Glomerular endothelial cell (primary cell): ENCODE measurements at places on chromosomes 4 and X.

DNA sequence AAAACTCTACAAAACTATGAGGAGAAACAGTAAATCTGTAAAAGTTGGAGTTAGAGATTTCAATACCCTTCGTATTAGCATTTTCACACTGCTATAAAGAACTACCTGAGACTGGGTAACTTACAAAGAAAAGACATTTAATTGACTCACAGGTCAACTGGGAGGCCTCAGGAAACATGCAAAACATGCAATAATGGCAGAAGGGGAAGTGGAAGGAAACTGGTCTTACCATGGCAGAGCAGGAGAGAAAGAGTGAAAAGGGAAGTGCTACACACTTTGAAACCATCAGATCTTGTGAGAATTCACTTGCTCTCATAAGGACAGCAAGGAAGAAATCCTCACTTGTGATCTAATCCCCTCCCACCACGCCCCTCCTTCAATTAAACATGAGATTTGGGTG is 949.9 kb downstream of the TECRL start:
- no peak for DNase-seq

DNA sequence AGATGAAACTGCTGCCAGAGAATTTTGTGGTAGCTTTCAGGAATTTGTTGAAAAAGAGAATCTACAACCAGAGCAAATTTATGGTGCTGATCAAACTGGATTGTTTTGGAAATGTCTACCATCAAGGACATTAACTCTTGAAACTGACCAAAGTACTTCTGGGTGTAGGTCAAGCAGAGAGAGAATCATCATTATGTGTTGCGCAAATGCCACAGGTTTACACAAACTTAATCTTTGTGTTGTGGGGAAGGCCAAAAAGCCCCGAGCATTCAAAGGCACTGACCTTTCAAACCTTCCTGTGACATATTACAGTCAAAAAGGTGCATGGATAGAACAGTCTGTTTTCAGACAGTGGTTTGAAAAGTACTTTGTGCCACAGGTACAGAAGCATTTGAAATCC is 2.1 kb downstream of the TIGD2 start:
- DNase-seq, result no peak

- no peak for DNase-seq
These were observed 94.8 kb upstream of the ADAMTS3 start for GRCh38 chr4:72663828-72664227.

GRCh38 chr4:24382381-24382780 is 202.0 kb downstream of the DHX15 start:
- DNase-seq, result no peak

GRCh38 chr4:4388836-4389575 is 2.1 kb downstream of the NSG1 start:
- no peak for DNase-seq

GRCh38 chrX:15873566-15873965 is 19.0 kb upstream of the AP1S2 start:
- no peak for DNase-seq

- DNase-seq, result no peak
These were observed 373.1 kb upstream of the LCORL start for GRCh38 chr4:18394656-18395055.

GRCh38 chrX:37976153-37976552 is 30.2 kb upstream of the SYTL5 start:
- DNase-seq, result no peak

- DNase-seq, result no peak
These were observed 1312.0 kb downstream of the PCDH7 start for GRCh38 chr4:32032136-32032672.

DNA sequence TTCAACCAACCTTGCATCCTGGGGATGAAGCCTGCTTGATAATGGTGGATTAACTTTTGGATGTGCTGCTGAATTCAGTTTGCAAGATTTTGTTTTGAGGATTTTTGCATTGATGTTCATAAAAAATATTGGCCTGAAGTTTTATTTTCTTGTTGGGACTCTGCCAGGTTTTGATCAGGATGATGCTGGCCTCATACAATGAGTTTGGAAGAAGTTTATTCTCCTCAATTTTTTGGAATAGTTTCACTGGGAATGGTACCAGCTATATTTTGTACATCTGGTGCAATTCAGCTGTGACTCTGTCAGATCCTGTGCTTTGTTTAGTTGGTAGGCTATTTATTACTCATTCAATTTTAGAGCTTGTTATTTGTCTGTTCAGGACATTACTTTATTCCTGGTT is 340.3 kb upstream of the TRAM1L1 start:
- no peak for DNase-seq

DNA sequence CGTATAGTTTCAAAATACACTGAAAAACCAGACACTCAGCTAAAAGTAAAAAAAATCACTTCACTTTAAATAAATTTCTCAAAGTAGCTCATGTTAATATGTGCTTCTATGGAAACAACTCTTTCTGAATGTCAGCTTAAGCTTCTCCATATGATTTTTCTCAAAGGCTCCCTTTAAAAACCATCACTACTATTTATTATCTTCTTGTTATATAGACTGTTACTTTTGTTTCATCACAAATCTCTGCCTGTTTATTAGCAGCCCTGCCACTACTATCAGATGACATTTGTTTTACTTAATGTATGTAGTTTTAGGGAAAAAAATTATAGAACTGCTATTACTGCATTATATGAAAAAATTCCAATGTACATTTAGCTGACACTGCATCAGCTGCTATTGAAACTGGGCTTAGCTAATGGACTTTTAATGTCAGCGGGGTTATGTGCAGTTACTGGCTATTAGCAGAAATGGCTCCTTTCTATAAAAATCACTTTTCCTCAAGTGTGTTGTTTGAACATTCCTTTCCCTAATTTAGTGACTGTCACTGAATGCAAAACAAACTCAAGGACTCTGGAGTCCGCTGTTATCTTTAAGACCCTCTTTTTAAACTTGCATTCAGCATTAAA is 10.8 kb downstream of the UNC5C start:
- DNase-seq, result no peak

DNA sequence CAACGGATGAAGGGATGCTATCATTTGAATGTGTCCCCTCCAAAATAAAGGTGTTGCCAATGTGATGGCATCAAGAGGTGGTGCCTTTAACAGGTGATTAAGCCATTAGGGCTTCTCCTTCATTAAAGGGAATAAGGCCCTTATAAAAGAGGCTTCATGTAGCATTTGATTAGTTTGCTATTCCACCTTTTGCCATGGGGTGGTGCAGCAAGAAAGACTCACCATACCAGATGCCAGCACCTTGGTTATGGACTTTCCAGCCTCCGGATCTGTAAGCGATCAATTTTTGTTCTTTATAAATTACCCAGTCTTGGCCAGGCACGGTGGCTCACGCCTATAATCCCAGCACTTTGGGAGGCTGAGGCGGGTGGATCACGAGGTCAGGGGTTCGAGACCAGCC is 7.9 kb upstream of the SLC25A43 start:
- no peak for DNase-seq

DNA sequence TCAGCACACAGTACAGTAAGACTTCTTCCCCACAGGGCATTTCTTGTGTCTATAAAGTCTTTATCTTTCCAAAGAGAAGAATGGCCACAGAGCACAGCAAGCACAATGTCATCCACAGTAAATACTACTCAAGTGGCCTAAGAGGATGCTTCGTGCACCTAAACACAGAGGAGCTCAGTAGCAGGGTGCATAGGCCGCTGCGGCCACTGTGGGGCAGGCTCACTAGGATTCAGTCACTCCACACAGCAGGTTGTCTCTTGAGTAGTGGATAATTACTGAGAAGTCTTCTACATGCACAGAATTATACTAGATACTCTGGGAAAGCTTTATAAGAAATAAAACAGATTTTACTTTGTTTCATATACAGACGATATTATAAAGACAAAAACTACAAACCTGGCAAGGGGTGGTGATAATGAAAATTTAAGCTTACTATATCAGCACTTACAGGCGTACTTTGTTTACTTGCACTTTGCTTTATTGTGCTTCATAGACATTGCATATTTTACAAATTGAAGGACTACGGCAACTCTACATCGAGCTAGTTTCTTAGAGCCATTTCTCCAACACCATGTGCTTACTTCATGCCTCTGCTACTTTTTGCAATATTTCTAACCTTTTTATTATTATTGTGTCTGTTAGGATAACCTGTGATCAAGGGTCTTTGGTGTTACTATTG is 78.5 kb downstream of the PRDM5 start:
- DNase-seq, result no peak

GRCh38 chrX:30888526-30889146 is 418 bp downstream of the TAB3 start:
- no peak for DNase-seq

DNA sequence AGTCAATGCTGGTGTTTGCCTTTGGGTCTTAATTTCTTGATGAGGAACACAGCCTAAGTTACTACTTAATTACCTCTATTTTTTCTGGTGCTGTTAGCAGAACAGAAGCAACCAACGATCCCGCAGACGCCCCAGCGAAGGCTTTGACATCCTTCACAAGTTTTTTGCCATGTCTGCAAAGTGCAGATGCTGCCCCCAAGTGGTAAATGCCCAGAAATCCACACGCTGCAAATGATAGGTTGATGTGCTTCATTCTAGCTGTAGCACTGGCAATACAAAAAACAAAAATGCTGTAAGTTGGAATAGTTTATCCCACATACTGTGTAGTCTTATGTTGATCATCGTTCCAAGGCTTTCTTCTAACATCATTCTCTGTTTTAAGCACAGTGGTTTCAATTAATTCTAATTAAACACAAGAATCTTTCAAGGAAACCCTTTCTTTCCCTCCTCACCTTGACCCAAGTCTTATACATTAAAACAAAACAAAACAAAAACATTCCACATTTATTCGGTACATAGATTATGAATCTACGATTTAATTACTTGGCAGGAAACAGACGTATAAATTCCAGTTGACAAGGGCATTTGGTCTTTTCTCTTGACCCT is 1.2 kb downstream of the PNPLA4 start:
- DNase-seq, result no peak

DNA sequence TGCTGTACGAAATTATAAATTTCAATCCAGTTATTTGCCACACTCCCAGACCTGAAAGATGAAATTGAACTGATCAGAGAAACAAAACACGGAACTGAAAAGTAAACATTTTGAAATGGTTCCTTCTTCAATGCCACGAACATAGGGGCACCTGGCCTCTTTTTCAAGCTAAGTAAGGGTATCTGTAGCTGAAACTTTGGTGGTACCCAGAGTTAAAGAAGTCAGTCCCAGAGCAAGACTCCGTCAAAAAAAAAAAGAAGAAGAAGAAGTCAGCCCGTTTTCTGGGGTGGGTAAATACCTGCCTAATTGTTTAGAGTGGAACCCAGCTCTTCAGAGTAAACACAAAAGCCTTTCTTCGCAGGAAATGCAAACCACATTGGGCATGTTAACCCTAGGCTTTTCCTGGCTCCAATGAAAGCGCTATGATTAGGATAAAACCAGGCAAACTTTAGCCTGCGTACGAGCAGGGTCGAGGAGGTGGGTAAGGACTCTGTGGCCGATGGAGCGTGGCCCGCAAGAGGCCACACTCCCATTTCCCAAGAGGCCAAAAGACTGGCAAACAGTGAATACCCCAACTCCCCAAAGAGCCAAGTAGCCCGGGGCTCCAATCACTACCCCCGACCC is 1.3 kb downstream of the ANTXR2 start:
- no peak for DNase-seq

GRCh38 chr4:154588198-154588597 is 2.3 kb downstream of the FGA start:
- DNase-seq, result no peak

DNA sequence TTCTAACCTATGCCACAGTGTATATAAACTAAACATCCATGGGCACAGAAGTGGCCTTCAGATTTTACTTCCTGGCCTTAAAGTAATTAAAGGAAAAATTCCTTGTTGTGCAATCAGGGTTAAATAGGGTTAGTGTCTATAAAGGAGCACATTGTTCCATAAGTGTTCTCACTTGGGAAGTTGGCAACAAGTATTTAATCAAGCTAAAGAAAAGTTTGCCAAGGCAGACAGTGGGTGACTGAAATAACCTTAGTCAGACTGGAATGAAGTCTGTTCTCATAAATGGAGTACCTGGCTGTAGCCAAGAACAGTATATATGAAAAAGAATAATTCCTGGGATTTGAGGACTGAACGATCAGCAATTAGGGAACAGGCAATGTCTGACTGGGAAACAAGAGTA is 213.6 kb downstream of the HTR2C start:
- DNase-seq, result no peak

DNA sequence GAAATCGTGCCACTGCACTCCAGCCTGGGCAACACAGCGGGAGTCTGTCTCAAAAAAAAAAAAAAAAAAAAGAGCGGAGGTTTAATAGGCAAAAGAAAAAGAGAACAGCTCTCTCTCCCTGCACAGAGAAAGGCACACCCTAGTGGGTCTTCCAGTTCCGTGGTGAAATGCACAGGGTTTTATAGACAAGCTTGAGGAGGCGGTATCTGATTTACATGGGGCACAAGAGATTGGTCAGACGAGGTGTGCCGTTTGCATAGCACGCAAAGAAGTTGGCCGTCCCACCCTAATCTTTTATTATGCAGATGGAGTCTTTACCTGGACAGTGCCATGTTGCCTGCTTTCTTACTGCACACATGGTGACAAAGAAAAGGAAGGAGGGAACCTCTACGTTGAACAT is 33.5 kb upstream of the REST start:
- no peak for DNase-seq

DNA sequence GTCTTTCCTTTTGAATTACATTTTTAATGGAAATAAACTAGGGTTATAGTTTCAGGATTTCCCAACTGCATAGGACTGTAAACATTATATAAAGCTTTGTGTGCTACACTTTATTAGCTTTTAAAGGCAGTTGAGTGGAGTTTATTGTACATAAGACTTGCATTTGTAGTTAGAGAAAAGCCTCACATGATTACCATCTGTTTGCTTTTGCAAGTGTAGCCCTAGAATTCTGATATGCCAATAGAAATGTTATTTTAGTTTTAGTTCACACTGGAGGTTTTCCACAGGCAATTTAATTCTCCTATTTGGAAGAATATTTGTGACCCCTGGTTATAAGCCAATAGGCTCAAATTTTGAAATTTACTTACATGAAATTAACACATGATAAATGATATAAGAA is 41.3 kb upstream of the ANK2 start:
- DNase-seq, result no peak

- DNase-seq, result no peak
These were observed at the start of gene AP1AR for GRCh38 chr4:112231779-112232713. AP1AR (plus strand) TSS chr4:112231787; CDS start chr4:112232092, 305 bp downstream.

GRCh38 chr4:12488672-12489071 is 995.5 kb downstream of the RAB28 start:
- DNase-seq, result no peak

- no peak for DNase-seq
These were observed 556.6 kb upstream of the DIPK2B start for GRCh38 chrX:45757272-45757671.
